ENCODE measurements at places on chromosomes 12 and 14.

DNA sequence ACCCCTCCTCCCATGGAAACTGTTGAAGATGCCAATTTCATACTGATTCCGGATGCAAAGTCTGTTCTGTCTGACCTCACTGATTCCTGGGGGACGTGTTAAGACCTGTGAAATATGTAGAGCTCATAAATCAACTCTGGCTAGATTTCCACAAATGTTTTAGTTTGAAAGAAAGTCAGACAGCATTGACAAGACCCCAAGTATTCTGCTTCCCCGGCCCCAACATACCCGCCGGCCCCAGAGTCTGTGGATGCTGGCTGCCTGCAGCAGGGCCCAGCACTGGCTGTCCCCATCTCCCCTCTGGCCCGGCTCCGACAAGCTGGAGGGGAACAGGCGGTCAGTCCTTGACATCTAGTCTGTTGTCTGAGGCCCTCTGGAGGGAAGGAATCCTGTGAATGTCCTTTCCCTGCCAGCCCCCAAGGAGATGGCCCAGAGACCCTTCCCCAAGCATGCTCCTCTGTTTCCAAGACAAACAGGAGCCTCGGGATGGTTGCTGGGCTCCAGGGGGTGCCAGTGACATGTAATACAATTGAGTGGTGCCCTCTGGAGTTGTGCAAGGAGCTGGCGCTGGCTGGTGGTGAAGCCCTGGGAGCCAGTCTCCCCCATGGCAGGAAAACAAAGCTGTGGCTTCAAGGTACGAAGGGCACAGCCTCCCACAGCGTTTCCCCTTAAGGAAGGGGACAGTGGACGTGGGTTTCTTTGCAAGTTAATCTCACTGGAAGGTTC lies 22.3 kb downstream of the FBLN5 start:
- no peak for DNase-seq

GRCh38 chr12:102421802-102422583 lies 58.4 kb downstream of the IGF1 start:
- no peak for DNase-seq

- DNase-seq: no peak
These were observed 941.9 kb downstream of the NRXN3 start for GRCh38 chr14:79111987-79112501.

DNA sequence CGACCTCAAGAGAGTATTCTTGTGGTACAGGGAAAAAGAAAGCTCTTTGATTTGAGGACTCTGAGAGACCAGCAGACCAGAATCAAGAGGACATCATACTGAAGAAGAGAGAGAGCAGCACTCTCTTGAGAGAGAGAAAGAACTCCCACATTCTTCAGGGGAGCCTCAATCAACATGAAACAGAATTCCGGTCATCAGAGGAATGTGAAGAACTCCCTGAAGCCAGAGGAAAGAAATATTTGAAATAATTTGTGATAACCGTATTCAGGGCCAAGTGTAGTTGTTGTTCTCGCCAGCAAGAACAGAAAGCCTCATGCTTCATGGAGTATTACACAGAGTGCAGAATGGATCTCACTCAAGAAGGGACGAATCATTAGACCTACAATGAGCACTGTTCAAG lies 363.8 kb upstream of the TMEM132C start:
- DNase-seq: no peak

- no peak for DNase-seq
These were observed 73.9 kb downstream of the HSD17B6 start for GRCh38 chr12:56836800-56837663.

DNA sequence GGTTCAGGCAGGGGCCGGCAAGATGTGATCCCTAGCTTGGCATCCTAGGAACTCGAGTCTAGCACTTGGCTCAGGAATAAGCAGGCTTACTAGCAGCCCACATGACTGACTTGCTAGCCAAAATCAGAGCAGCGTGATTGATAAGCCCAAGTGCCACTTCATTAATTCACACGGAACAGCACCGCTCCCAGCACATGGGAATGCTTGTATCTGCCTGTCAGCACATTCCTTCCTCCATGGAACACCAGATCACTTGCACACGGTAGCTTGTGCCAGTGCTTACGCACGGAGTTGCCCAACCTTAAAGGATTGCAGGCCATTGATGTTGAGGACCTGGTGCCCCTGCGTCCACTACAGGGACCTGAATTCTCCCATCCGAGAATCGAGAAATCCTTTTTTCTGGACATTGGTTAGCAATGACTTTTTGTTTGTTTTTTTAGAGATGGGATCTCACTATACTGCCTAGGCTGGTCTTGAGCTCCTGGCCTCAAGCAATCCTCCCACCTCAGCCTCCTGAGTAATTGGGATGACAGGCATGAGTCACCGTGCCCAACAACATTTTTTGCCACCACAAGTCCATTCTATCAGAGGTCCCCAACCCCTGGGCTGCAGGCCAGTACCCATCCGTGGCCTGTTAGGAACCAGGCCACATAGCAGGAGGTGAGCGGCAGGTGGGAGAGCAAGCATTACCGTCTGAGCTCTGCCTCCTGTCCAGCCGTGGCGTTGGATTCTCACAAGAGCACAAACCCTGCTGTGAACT lies 30.6 kb upstream of the TSPAN9 start:
- DNase-seq: peak; percentile 24

- DNase-seq: no peak
These were observed 16.0 kb downstream of the FIGNL2 start for GRCh38 chr12:51832354-51833107.

- DNase-seq: no peak
These were observed 141.3 kb downstream of the SMOC1 start for GRCh38 chr14:70020352-70021170.

DNA sequence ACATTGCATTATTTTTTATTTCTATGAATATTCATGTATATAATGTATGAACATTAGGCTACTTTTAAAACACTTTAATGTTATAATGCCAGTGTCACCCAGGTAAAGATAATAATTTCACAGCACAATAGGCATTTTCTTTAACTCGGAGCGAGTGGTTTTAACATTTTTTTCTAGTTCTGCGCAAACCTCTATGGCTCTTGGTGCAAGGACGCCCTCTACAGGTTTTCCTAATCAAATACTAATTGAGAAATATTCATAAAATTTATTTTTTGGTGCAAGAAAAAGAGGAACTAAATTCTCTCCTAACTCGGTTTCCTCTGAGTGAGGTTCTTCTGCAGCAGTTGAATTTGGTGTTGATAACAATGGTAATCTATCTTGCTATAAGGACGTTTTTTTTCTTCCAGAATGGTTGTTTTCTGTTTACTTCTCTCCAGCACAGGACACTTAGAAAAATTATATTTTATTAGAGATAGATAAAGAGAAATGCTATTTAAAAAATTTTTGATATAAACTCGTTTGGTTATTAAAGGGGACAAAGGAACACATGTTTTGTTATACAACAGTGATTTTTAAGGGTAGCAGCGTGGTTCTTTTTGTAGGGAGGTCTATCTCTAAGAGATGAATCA lies 2.4 kb upstream of the WIF1 start:
- no peak for DNase-seq

GRCh38 chr12:59484575-59484974 lies 111.3 kb upstream of the SLC16A7 start:
- no peak for DNase-seq

GRCh38 chr12:113601656-113602263 lies 130.1 kb upstream of the LHX5 start:
- DNase-seq: no peak

DNA sequence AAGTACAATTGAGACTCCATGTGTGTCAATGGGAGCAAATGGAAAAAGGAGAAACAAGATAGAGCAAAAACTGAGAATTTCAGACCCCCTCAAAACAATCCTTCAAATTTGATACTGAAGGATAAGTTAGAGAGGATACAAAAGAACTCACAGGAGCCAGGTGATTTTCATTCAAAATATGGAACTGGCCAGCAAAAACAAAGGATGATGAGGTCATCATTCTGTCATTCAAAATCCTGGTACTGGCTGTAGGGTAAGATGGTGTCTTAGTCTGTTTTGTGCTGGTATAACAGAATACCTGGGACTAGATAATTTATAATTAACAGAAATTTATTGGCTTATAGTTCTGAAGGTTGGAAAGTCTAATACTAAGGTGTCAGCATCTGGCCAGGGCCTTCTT lies 80.6 kb downstream of the LMNTD1 start:
- no peak for DNase-seq

GRCh38 chr12:9064201-9064814 lies 51.4 kb downstream of the A2M start:
- DNase-seq: peak; percentile 74

DNA sequence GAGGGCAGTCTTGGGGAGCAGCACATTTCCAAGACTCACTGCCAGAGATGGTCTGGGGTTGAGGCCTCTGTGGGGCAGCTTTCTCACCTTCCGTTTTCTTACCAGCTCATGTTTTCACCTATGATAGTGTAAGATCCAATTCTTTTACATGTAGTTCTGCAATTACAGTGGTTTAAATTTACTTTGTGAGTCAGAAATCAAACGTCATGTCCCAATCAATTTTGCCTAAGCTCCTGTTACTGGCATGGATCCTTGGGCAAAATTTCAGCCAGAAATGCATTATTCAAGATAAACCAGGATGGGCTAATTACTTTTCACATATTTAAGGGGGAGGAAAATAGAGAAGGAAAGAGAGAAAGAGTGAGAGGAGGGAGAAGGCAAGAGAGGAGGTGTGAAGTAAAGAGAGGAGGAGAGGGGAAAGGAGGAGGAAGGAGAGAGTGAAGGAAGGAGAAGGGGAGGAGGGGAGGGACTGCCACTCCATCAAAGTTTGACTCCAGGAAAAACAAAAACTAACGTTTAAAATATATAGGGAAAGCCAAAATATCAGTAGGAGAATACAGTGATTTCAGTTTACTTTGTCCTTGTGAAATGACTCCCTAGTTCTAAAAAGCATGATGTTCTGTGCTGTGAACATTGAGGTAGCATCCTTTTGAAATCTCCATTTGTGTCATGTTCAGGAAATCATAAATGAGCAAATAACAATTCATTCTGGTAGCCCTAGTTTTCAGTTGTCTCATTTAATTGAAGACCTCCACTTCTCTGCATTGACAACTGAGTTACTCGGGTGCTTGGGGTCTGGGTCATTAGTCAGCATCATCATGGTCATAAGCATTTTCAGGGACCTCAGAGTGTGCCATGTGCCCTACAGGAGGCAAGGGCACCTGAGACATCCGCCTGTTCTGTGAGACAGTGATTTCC lies 3.0 kb downstream of the BMAL2 start:
- DNase-seq: no peak

GRCh38 chr14:105746124-105746514 lies 219.7 kb downstream of the TMEM121 start:
- no peak for DNase-seq

DNA sequence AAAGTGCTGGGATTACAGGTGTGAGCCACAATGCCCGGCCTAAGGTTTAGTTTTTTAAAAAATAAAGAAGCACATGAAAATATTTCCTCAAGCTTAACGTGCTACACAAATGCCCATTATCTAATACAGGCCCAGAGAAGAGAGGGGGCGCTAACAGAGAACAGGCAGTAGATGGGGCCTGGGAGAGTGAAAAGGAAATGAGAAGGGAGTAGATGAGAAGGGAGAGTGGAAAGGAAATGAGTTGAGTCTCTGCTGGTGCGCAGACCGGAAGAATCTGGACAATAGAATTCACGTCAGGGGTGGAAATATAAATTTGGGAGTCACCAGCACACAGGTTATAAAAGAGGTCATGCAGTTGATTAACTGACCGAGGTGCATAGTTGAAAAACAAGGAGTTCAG lies 10.7 kb downstream of the PXN start:
- no peak for DNase-seq

DNA sequence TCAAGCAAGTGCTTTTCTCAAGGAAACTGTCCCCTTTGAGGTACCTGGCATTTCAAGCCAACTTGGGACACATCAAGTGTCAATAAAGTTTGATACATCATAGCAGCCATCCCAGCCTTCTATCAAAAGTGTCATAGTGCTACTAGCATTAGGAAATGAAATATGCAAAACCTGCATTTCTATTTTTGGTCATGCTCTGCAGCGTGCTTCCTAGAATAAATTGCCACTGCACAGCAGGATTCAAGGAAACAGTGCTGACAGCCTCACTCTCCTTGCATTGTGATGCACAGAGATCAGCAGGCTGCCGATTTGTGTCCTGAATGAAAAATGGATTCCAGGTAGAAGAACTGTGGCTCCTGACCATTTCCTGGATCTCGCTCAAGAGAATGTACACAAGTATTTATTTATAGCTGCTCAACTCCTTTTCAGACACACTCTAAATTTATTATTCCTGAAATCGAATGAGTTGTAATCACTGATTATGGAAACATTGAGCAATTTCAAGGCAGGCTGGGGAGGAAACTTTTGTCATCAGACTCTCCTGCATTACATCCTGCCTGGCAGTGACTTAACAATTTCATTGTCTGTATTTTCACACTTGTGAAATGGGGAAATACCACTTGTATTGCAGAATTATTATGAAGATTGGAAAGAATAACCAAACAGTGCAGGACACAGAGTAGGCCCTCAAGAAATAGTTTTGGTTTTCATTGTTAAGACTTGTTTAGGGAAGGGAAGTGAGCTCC lies 120.9 kb downstream of the SLC38A6 start:
- DNase-seq: no peak

- DNase-seq: no peak
These were observed 202.3 kb downstream of the GXYLT1 start for GRCh38 chr12:41942354-41942753.

GRCh38 chr12:113095405-113095804 lies 38.9 kb downstream of the DTX1 start:
- no peak for DNase-seq

GRCh38 chr12:23949348-23950209 lies at the start of gene SOX5:
SOX5 (minus strand) TSS chr12:23949670; CDS start chr12:23949601, 69 bp downstream.
- DNase-seq: peak; percentile 47

- DNase-seq: no peak
These were observed 199.9 kb upstream of the PWP1 start for GRCh38 chr12:107485731-107486130.

- no peak for DNase-seq
These were observed 35.1 kb downstream of the ST8SIA1 start for GRCh38 chr12:22299294-22299912.

GRCh38 chr12:10042167-10042566 lies 11.7 kb downstream of the CLEC9A start:
- no peak for DNase-seq

DNA sequence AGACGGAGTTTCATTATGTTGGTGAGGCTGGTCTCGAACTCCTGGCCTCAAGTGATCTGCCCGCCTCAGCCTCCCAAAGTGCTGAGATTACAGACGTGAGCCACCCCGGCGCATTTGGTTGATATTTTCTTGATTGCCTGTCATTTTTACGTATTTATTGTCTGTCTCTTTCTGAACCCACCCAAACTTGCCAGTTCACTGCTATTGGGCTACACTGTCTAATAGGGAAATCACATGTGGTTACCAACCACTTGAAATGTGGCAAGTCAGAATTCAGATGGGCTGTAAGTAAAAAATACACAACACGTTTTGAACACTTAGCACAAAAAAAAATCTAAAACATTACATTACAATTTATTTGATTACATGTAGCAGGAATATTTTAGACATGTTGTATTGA lies 2.1 kb downstream of the WSB2 start:
- no peak for DNase-seq
